ENCODE measurements at places on chromosomes 4 and X. TPM values are rescaled to one million over a fixed set of nuclear protein-coding genes. Genes with fewer than 3 reads are reported as not detected.
A peak's percentile ranks its signal among the peaks of the same experiment; 100 is the strongest.

GRCh38 chrX:147917700-147918695 lies 6.3 kb downstream of the FMR1 start:
- H3K27me3 ChIP-seq: no peaks in the 10 kb centered on the region
- no peak for DNase-seq
- H3K36me3 ChIP-seq: no peaks in the 10 kb centered on the region
- no peak overlapping the region for H3K27ac ChIP-seq
- no peaks in the 10 kb centered on the region for H3K4me1 ChIP-seq
- no peak overlapping the region for H3K4me3 ChIP-seq

DNA sequence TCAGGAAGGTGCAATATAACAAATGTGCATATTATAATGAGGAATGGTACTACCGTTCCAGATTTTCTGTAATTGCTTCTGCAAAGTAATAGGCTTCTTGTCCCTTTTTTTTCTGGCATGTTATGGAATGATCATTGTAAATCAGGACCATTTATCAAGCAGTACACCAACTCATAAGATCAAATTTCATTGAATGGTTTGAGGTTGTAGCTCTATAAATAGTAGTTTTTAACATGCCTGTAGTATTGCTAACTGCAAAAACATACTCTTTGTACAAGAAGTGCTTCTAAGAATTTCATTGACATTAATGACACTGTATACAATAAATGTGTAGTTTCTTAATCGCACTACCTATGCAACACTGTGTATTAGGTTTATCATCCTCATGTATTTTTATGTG lies 12.6 kb downstream of the IBSP start:
- no peak for DNase-seq
- H3K27me3 ChIP-seq: no peaks in the 10 kb centered on the region
- no peak overlapping the region for H3K4me3 ChIP-seq
- no peaks in the 10 kb centered on the region for H3K36me3 ChIP-seq
- H3K27ac ChIP-seq: no peak overlapping the region

GRCh38 chr4:151485541-151486131 lies 76.7 kb downstream of the FHIP1A start:
- no peak overlapping the region for H3K4me3 ChIP-seq
- no peak overlapping the region for H3K27ac ChIP-seq
- H3K27me3 ChIP-seq: no peaks in the 10 kb centered on the region
- H3K4me1 ChIP-seq: peaks cover 7% of the 10 kb centered on the region
- H3K36me3 ChIP-seq: no peaks in the 10 kb centered on the region

- H3K27ac ChIP-seq: no peak overlapping the region
- no peaks in the 10 kb centered on the region for H3K27me3 ChIP-seq
Observed at GRCh38 chrX:23857935-23858334, 49.8 kb downstream of the APOO start.

DNA sequence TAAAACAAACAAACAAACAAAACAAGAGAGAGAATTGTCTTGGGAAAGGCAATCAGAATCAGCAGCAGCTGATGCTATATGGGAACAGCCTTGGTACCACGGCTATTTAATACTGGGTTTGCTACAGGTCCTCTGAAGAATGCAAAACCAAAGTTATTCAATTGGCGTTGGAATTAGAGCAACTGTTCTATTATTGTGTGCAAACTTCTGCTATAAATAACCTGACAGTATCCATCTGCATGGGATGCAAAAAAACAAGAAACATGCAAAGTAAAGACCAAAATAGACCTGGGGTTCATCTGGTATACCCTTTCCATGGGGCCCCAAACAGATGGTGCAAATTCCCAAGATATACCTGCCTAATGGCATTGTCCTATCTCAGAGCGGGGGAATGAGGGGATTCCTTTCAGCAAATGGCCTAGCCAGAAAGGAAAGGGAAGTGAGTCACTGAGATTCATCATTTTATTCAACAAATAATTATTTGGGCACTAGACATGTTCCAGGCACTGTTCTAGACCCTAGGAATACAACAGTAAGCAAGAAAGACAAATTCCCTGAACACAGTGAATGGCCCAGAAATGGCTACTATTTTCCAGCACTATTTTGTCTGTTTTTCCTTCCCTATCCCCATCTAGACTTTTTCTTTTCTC lies 268.9 kb downstream of the FBXW7 start:
- H3K27me3 ChIP-seq: no peaks in the 10 kb centered on the region
- H3K36me3 ChIP-seq: no peaks in the 10 kb centered on the region
- no peak overlapping the region for H3K27ac ChIP-seq

- H3K4me1 ChIP-seq: no peaks in the 10 kb centered on the region
- no peaks in the 10 kb centered on the region for H3K27me3 ChIP-seq
- no peak for DNase-seq
- no peaks in the 10 kb centered on the region for H3K36me3 ChIP-seq
Observed at GRCh38 chr4:29817961-29818360, 902.2 kb upstream of the PCDH7 start.

- H3K27ac ChIP-seq: no peak overlapping the region
- no peak overlapping the region for H3K4me3 ChIP-seq
- H3K4me1 ChIP-seq: no peaks in the 10 kb centered on the region
- H3K27me3 ChIP-seq: no peaks in the 10 kb centered on the region
- no peak for DNase-seq
Observed at GRCh38 chr4:124278477-124278876, 434.1 kb downstream of the ANKRD50 start.

GRCh38 chr4:155944516-155944915 lies 9.2 kb downstream of the CTSO start:
- H3K36me3 ChIP-seq: no peaks in the 10 kb centered on the region
- H3K4me3 ChIP-seq: no peak overlapping the region
- no peak for DNase-seq
- H3K4me1 ChIP-seq: no peaks in the 10 kb centered on the region
- H3K27ac ChIP-seq: no peak overlapping the region

DNA sequence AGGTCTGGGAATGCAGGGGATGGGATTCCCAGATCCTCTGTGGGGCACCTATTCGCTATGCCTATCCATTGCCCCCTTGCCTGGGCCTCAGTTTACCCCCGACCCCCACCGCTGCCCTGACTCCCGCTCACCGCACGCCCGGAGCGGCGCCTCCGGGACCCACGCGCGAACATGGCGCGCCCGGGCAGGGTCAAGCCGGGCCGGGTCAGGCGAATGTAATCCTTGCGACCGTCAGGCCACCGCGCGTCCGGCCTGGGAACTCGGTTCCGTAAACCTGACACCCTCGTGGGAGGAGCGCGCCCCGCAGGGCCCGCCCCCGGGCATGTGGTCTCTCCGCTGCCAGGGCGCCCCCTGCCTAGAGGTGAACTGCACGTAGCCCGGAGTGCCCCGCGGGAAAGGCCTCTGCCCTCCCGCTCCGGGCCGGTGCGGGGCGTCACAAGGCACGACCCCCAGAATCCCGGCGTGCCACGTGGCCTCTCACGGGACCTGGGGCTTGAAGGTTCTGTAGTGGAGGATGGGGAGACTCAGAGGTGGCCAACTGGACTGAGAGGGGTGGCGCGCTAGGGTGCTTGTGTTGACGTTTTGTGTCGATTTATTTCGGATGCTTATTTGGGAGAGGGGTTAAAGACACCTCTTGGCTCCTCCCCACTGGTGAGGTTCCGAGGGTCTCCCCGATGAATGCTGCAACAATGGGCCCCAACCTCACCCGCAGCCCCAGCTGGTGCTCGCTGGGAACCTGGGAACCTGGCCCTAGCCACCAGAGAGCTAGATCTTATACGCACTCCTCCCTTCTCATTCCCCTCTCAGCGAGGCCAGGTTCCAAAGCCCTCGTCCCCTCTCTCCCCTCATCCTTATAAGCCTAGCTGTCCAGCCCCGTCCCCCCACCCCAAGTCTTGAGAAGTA lies at the start of gene PRICKLE3:
Gene PRICKLE3 (minus strand): TSS at position 249 of the 903 bp plus-strand sequence. CDS start 76 bp downstream, at position 173.
- no peaks in the 10 kb centered on the region for H3K36me3 ChIP-seq
- peak; percentile 83 for DNase-seq
- no peaks in the 10 kb centered on the region for H3K4me1 ChIP-seq
- no peaks in the 10 kb centered on the region for H3K27me3 ChIP-seq

DNA sequence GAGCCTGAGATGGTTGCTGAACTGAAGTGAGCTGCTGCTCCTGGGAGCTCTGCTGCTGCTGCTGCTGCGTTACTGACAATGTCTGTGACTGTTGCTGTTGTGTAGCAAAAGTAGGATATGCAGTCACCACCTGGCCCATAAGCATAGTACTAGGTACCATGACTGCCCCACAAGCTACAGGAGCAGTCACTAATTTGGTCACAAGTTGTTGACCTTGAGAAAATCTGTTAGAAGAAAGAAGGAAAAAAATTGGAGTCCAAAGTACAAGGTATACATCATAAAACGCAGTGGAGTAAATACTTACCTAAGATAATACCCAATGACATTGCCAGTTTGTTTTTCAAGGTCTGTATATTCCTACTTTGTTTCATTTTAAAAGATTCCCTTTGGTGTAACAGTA lies 42.6 kb downstream of the TMEM165 start:
- H3K27ac ChIP-seq: no peak overlapping the region
- no peak for DNase-seq
- peaks cover 49% of the 10 kb centered on the region for H3K36me3 ChIP-seq
- H3K4me1 ChIP-seq: no peaks in the 10 kb centered on the region

DNA sequence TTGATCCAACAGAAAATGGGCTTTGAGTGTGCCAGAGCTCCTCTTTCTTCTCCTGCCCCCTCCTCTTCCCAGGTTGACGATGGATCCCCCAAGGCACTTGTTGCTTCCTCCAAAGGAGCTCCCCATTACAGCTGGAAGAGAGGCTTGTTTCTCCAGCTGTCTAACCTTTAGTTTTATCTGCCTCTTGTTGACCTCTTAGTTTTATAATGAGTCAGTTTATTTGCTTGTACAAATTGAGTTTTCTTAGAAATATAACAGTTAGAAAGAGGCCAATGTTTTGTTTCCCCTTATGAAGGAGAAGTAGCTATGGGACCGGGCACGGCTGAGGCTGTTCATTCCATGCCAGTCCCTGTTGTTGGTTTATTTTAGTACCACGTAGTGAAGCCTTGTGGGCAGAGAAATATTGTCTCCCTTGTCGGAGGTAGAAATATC lies 158.2 kb downstream of the SPRY1 start:
- DNase-seq: no peak
- no peaks in the 10 kb centered on the region for H3K27me3 ChIP-seq
- peak overlapping the region; percentile 5 for H3K4me3 ChIP-seq
- no peaks in the 10 kb centered on the region for H3K4me1 ChIP-seq

DNA sequence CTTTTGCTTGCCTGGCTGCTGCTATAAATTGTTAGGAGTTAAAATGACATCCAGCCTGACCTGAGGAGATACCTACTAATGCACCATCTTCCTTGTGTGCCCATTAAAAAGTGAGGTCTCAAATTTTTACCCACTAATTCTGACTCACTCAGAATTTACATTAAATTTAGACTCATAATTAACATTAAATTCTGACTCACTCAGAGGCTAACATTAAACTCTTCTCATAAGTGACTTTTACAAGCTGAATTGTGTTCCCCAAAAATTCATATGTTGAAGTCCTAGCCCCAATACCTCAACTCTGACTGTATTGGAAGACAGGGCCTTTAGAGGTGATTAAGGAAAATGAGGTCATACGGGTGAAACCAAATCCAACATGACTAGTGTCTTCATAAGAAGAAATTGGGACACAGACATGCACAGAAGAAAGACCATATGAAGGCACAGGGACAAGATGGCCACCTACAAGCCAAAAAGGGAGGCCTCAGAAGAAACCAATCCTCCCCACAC lies 11.8 kb downstream of the CASP6 start:
- H3K4me3 ChIP-seq: no peak overlapping the region
- H3K27me3 ChIP-seq: no peaks in the 10 kb centered on the region
- no peak for DNase-seq
- H3K27ac ChIP-seq: no peak overlapping the region
- H3K4me1 ChIP-seq: no peaks in the 10 kb centered on the region

GRCh38 chr4:98599617-98600205 lies 58.7 kb downstream of the TSPAN5 start:
- H3K4me3 ChIP-seq: no peak overlapping the region
- no peaks in the 10 kb centered on the region for H3K27me3 ChIP-seq
- DNase-seq: no peak
- H3K4me1 ChIP-seq: no peaks in the 10 kb centered on the region
- H3K36me3 ChIP-seq: no peaks in the 10 kb centered on the region

Gene TCEAL6
- total RNA-seq: 1.1 TPM

Gene ANKRD17
- 56.3 TPM for total RNA-seq

Gene SSR4
- total RNA-seq: 238 TPM

Gene HSFX3
- not detected for total RNA-seq

Gene OTUD6A
- total RNA-seq: not detected
